Fibroblast of villous mesenchyme (primary cell): ENCODE measurements at places on chromosomes 5 and 9. TPM values are rescaled to one million over a fixed set of nuclear protein-coding genes. Genes with fewer than 3 reads are reported as not detected.

Gene RANBP3L
- total RNA-seq: 0.32 and 1.3 TPM in 2 replicates

Gene MAN2A1
- total RNA-seq: 178 TPM in 2 replicates

GRCh38 chr9:125749287-125749935 is 2.2 kb downstream of the PBX3 start:
- DNase-seq: no peak

GRCh38 chr5:95043648-95044047 is 241.2 kb downstream of the MCTP1 start:
- DNase-seq: no peak

- no peak for DNase-seq
Observed at GRCh38 chr9:123929177-123929869, 603 bp downstream of the DENND1A start.

DNA sequence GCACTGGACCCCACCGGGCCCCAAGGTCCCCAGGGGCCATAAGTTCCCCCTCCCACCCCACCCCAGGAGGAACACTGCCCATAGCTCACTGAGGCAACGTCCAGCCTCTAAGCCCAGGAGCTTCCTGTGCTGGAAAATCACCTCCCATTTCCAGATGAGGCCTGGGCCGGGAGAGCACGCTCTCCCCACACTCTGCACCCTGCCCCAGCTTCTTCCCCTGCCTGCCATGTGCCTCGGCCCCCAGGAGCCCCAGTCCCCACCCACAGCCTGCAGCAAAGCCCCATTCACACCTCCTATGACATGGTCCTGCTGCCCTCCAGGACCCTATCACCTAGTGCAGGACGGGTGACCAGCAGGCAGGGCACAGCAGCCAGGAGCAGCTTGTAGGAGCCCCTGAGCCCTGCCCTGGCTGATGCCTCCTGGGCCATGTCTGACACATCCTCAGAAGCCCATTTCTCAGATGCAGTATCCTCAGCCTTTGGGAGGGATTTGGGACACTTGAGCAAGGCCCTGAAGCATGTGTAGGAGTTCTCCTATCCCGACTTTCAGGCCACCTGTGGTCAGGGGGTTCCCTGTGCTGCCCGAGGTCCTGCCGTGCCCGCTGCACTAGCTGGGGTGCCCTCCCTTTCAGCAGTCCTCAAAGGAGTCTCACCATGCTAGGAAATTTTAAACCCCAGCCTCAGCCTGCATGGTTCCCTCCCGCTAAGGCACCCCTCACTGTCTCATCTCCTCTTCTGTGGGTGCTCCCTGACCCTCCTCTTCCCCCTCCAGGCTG is 119.4 kb upstream of the FOXD4L5 start:
- no peak for DNase-seq

Gene PLAC8L1
- not detected in 2 replicates for total RNA-seq

Gene SPINK4
- not detected in 2 replicates for total RNA-seq

GRCh38 chr5:97628031-97628430 is 445.0 kb upstream of the RIOK2 start:
- no peak for DNase-seq

GRCh38 chr9:124399968-124400940 is 15.0 kb downstream of the PSMB7 start:
- no peak for DNase-seq

- DNase-seq: no peak
Observed at GRCh38 chr9:81622471-81623255, 66.7 kb downstream of the TLE1 start.

- no peak for DNase-seq
Observed at GRCh38 chr9:12065050-12065449, 628.1 kb upstream of the TYRP1 start.

Gene ZFP2
- total RNA-seq: under 0.01 and 0.86 TPM in 2 replicates

- no peak for DNase-seq
Observed at GRCh38 chr9:131555841-131556673, 10.7 kb downstream of the PRRT1B start.

Gene PPIC
- 42.5 and 57.0 TPM in 2 replicates for total RNA-seq

- no peak for DNase-seq
Observed at GRCh38 chr5:4144411-4145007, 548.9 kb downstream of the IRX1 start.

Gene STPG3
- not detected in 2 replicates for total RNA-seq

GRCh38 chr9:72827950-72828731 is 124.7 kb downstream of the ALDH1A1 start:
- peak; percentile 10 for DNase-seq

DNA sequence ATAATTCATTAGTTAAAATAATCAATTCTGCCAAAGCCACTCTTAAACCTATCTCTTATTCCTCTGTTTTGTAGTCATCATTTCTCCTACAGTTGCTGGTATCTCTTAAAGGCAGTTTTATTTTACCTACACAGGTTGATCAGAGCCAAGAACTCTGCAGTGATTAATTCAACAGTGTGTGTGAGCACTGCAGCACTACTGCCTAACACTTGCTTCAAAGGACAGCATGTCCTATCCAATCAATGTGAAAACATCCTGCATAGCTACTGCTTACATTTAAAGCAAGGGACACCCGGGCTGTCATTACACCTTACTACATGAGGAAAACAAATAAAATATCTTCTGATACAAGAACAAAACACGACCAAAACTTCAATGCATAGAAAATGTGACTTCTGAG is 45.1 kb upstream of the HK3 start:
- no peak for DNase-seq

Gene KIF24
- total RNA-seq: 2.6 and 3.5 TPM in 2 replicates

GRCh38 chr9:33341182-33341581 is 50.9 kb downstream of the NFX1 start:
- DNase-seq: no peak

DNA sequence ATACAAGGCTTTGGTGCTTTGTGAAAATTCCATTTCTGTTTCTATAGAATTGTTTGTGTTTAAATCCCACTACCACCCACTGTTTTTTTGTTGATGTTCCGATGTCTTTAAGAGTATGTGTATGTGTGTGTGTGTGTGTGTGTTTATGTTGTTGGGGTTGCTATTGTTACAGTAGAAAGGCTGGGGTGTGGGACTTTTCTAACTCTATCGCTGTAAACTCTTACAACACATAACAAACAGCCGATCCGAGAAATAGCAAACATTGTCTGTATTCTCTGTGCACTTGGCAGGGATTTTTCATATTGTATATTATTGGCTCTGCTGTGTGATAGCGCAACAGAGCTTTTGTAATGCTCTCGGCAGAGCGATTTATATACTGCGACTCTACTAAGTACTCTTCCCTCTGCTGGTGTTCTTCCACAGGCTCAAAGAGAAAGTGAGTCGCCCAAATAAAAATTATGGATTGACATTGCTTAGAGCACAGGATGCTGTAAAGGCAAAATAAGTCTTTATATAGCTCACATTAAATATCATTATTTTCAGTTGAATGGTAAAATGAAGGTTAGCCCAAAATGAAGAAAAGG is 492.2 kb upstream of the ARRDC3 start:
- no peak for DNase-seq

DNA sequence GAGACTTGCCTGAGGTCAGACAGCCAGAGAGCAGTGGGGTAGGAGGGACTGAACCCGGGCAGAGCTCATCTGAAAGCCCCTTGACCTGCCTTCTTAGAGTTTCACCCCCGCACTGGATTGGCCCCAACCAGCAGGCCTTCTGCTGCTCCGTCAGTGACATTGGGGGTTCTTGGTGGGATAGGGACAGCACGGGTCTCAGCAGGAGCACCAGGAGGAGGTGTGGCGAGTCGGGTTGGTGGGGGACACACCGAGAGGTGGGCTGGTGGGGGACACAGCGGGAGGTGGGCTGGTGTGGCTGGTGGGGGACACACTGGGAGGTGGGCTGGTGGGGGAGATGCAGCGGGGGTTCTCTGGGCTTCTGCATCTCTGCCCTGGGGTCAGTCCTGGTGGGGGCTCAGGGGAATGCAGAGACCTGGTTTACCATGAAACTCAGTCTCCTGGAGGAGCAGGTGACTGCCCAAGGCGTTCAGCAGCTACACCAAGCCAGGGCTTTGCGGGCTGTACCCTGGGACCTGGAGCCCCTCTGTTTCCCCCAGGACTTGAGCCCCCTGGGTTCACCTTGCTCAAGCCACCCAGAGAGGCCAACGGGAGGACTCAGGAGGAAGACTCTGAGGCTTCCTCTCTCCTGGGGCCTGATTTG is 28.1 kb upstream of the RNU6ATAC start:
- no peak for DNase-seq

DNA sequence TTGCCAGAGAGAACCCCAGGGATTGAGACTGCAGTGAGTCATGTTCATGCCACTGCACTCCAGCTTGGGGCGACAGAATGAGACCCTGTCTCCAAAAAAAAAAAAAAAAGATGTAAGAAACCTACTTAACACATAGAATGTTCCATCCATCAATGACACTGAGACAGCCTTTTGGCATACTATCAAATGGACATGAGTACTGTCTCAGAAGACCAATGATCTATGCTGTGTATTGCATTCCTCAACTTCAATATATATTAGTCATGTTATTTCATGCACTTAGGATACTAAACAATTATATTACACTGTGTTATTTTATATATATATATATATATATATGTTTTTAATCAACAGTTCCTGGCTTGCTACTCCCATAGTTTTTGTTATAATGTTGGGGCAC is 57.1 kb upstream of the ANKH start:
- DNase-seq: no peak

GRCh38 chr9:21833090-21833801 is 30.8 kb downstream of the MTAP start:
- DNase-seq: no peak

Gene ADGRD2
- not detected in 2 replicates for total RNA-seq

GRCh38 chr9:93458712-93459111 is 5.3 kb upstream of the FAM120AOS start:
- peak; percentile 39 for DNase-seq

DNA sequence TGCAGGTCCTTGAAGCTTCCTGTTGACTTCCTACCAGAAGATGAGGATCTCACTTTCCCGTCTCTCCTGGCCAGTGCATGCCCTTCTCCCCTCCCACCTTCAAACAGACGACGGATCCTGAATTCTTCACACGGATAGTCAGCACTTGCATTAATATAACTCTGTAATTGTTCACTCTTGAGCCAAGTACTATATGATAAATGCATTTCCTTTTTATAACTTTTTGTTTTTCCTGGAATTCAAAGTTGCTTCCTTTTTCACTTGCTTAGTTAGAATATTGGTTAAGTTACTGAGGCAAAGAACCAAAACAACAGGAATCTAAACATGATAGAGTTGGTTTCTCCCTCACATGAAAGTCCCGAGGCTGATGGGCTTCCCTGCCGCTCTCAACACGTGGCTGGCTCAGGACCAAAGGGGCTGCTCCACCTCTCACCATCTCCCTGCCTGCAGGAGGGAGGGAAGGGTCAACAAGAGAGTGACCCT is 20.2 kb upstream of the EGFL7 start:
- no peak for DNase-seq

- no peak for DNase-seq
Observed at GRCh38 chr5:27639005-27639612, 600.7 kb upstream of the CDH9 start.

Gene MGAT4B
- 83.8 and 102 TPM in 2 replicates for total RNA-seq

DNA sequence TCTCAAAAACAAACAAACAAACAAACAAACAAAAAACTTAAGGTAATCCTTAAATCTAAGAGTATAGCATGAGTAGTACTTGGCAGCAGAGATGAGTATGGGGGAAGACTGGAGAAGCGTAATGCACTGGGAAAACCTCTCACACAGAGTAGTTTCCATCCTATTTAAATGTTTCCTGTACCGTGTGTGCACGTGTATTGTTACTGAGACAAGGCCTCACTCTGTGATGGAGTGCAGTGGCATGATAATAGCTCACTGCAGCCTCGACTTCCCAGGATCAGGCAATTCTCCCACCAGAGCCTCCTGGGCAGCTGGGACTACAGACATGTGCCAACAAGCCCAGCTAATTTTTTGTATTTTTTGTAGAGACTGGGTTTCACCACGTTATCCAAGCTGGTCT is 2.9 kb downstream of the UIMC1 start:
- DNase-seq: no peak

GRCh38 chr9:115845648-115846312 is 307.8 kb upstream of the PAPPA start:
- DNase-seq: peak; percentile 96

DNA sequence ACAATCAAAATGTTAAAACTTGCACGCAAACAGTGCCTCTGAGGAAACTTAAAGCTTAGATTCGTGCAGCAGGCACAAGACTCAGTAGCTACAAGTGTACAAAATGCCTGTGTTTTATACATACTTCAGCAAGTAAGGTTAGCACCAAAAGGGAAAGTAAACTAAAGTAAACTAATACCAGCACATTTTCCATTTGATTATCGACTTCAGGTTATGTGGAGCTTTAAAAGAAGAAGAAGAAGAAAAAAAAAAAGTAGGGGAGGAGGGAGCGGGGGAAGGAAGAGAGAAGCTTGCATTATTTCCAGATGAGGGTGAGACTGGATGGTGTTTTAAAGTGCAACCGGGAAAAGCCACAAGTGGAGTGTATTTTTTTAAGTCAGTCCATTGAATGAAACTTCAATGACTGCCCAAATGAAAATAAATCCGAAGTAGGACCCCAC is 596 bp upstream of the ADAMTS6 start:
- peak; percentile 66 for DNase-seq

DNA sequence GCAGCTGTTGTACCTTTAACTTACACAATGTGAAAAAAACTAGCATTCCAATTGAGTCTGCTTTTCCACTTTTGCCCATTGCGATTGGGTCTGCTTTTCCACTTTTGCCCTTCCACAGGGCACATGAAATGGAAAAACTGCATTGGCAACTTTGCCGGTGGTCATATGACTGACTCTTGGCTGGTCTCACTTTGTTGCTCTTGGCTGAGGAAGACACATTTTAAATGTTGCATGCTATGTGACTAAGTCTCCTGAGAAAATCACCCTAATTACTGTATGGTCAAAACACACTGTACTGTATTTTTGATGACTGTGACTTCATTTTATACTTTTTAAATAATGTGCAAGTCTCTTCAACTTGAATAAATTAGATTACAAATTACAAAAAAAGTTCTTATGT is 1.6 kb upstream of the OXCT1 start:
- peak; percentile 14 for DNase-seq

DNA sequence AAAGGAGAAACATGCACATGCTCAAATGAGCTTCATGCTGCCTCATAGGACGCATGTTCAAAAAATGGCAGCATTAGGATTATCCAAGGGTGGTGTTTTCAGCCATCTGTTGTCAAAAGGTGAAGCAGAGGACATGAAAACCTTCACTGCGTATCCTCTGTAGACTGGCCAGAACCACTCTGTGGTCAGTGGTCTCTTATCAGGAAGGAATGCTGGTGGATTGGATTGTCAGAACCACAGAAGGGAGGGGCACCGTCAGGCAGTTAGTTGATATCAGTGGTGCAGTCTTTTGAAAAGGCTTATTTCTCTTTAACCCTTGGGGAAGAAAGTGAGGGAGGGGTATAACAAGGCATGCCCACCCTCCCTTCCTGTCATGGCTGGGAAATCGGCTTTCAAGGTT is 100.1 kb downstream of the FBXL7 start:
- no peak for DNase-seq

GRCh38 chr5:147901599-147902039 is 4.7 kb downstream of the C5orf46 start:
- DNase-seq: peak; percentile 18

GRCh38 chr5:180330810-180331646 is 22.1 kb downstream of the GFPT2 start:
- DNase-seq: peak; percentile 100
